SJCRH30 (cell line): ENCODE measurements at places on chromosomes 11 and 22. TPM values are rescaled to one million over a fixed set of nuclear protein-coding genes. Genes with fewer than 3 reads are reported as not detected.

DNA sequence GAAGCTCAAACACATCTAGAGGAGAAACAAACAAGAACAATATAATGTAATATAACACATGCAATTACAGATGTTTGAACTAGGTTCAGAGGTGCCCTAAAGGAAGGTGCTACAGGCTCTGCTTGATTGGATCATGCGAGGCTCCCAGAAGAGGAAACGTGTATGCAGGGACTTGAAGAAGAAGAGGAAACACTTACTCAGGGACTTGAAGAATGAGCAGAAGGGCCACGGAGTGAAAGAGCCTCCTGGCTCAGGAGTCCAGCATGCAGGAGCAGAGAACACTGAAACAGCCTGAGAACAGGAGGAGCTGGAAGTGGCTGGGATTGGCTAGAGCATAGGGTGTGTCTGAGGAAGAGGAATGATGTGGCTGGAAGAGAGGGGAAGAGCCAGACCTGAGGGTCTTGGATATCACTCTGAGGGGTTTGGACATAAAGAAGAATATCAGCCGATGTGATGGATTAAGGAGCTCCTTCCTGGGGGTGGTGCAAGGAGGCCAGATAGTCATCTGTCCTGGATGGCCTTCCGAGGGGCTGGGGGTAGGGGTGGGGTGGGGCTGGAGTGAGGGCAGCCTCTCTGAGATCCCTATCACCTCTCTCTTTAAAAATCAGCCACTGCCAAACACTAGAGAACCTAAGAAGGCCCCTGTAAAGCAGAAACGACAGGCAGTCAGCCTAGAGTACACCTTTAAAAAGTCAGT is 16.8 kb downstream of the FZD4 start:
- no peak for DNase-seq

DNA sequence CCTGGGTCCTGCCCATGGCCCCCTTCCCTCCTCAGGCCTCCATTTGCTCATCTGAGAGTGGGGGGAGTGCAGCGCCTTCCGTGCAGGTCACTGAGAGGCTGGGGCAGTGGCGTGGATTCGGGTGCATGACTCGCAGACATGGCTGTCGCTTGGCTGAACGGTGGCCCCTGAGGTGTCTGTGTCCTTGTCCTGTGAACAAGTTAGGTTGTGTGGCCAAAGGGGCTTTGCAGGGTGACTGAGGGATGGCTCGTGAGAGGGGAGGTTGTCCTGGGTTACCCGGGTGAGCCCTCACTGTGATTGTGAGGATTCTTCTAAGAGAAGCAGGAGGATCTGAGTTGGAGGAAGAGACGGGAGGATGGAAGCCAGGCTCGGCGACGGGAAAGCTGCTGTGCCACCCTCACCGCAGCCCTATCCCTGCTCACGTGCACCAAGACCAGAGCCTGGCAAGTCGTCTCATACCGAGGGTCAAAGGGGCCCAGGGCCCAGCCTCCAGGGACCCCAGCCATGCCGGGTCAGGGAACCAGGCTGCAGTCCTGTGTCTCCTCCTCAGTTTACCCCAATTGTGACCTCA is 79.1 kb downstream of the KCNQ1 start:
- peak; percentile 1 for DNase-seq

- no peak for DNase-seq
These were observed 319.2 kb downstream of the SOX6 start for GRCh38 chr11:16037179-16037578.

The CAVIN3 gene
- not detected in 2 replicates for total RNA-seq

The CABP4 gene
- total RNA-seq = 1.2 and 2.6 TPM in 2 replicates

DNA sequence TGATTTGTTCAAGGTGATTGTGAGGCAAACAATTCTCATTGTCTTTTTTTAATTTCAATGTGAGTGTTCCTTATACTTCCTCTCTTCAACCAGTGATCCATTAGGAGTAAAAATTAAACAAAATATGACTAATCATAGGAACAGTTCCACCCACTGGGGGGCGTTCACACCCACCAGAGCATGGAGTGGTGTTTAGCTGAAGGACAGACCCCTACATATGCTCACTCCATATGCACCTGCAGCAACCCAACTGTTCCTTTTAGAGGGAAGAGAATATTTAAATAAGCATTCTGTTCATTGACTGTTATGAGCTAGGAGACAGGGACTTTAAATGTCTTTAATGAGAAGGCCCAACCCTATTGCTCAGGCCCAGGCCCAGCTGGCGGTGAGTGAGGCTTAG is 78.7 kb upstream of the DRD2 start:
- DNase-seq = peak; percentile 22
